ENCODE measurements at places on chromosomes 1 and 21.

DNA sequence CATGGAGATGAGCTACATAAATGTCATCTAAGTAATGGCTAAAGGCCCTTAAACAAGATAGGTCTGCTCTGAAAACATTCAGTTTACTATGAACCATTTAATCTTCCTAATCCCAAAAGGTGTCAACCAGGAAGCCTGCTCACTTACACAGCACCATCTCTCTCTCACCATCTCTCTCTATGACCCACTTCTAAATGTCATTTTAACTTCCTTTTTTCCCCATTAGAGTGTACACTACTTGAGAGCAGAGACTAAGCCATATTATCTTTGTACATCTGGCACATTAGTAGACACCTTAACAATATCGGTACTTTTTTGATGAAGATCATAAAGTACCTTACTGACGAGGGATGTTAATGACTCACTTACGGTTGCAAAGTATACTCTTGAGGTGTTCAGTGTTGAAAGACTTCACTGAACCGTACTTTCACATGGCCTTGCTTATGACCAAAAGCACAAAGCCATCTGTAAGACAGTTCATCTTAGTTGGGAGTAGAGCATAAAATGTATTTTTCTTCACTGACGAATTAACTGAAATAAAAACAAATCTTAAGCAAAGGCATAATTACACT, 25.4 kb downstream of the FBXO42 start:
- no peak for DNase-seq

DNA sequence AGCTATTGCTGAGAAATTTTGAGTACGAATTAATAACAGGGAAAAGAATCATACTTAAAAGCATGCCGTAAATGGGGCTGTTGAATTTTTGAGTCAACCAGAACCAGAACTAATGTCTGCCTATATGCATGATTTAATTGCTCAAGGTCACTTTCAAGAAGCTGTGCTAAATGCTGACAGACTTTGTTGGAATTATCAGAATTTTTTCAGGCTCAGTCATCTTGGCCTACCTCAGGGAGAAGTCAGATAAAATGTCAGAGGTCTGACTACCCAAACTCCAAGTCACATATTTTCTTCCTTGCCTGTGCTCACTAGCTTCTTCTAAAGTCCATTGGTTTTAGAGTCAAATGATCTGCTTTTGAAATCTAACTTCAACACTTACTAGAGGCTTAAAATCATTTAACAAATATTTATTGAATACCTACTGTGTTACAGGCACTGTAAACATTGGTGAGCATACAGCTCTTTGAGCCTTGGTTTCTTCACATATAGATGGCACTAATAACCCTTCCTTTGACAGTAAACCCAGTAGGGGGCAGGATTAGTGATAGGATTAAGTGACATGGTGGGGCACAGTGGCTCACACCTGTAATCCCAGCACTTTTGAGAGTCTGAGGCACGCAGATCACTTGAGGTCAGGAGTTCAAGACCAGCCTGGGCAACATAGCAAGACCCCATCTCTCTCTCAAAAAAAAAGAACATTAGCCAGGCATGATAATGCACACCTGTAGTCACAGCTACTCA, 121.2 kb upstream of the SLC44A3 start:
- DNase-seq: no peak

GRCh38 chr1:243667133-243667532, 182.9 kb downstream of the AKT3 start:
- DNase-seq: no peak

- no peak for DNase-seq
Measured at GRCh38 chr21:40618191-40618973, 228.6 kb downstream of the DSCAM start.

DNA sequence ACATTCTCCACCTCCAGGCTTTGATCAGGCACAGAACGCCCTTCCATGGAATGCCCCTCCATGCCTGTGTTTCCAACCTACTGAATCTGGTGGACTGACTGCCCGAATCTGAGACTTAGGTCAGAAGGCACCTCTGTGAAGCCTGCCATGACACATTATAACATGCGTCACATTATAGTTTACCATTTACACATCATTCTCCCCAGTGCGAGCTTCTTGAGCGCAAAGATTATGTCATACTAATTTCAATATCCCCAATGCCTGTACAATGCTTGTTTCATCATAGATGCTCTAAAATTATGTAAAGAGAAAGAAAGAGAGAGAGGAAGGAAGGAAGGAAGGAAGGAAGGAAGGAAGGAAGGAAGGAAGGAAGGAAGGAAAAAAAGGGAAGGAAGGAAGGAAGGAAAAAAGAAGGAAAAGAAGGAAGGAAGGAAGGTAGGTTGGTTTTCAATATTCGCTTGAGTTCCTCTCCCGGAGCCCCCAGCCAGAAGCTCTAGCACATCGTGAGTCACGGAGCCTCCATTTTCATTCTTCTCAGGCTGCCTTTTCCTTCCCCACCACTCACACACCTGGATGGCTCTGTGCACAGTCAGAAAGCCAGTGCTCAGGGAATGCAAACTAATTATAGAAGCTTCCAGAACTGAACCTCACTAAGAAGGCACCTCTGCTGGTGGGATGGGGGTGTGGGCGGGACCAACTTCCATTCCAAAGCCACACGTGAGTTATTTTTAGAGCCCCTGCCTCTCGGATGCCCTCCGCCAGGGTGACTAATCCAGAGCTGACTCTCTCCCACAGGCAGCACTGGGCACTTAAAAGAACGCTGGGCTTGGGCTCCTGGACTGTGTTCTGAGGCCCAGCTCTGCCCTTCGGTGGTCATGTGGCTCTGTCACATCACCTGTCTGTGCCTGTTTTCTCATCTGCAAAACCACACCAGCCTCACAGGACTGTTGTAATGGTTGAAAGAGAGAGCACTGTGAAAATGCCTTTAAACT, 27.4 kb downstream of the LAMB3 start:
- DNase-seq: no peak

All from stimulated activated CD4-positive, alpha-beta T cell treated with anti-CD3 and anti-CD28 coated beads, Interleukin-4, amount 100 ng/mL, for 24 hours (primary cell).